ENCODE measurements at places on chromosomes 13 and 19.
A peak's percentile ranks its signal among the peaks of the same experiment; 100 is the strongest.

GRCh38 chr19:10998666-10999065, 37.8 kb downstream of the SMARCA4 start:
- no peak for DNase-seq

GRCh38 chr19:2040647-2041432, 10.2 kb downstream of the MKNK2 start:
- no peak for DNase-seq

DNA sequence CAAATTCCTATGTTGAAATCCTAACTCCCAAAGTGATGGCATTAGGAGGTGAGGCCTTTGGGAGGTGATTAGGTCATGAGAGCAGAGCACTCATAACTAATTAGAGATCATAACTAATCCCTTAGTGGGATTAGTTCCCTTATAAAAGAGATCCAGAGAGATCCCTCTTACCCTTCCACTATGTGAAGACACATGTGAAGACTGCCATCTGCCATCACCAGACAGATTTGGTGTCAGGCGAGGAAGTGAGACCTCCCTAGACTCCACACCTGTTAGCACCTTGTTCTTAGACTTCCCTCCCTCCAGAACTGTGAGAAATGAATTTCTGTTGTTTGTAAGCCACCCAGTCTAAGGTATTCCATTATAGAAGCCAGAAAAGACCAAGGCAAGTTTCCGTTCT, 112.2 kb downstream of the NDFIP2 start:
- no peak for DNase-seq

GRCh38 chr13:51995677-51996551, 15.3 kb downstream of the ATP7B start:
- DNase-seq: no peak

DNA sequence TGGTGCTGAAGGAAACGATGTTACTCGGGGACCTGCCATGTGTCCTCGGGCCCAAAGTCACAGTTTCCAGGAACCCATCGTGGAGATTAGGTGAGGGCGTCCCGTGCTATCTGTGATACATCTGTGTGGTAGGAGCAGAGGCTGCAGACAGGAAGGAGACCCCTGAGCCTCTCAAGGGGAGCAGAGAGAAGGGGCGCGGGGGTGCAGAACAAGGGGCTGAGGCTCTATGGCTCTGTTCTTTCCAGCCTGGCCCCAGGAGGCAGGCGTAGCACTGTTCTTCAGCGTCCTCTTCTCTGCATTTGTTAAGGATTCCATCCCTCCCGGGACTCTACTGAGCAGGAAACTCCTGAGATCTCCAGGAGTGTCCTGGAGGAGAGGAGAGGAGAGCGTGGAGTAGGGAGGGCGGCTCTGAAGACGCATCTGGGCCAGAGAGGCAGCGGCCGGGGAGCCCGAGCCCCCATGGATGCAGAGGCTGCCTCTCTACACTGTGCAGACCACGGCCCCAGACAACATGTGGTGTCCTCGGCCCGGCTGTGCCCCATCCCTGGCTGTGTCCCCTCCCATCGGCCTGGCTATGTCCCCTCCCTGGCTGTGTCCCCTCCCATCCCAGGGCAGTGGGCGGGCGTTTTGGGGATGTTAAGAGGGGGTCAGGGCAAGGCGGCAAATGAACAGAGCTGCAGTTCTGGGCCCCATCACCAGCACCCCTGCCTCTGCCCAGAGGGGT, 118.0 kb downstream of the ATP11A start:
- no peak for DNase-seq

DNA sequence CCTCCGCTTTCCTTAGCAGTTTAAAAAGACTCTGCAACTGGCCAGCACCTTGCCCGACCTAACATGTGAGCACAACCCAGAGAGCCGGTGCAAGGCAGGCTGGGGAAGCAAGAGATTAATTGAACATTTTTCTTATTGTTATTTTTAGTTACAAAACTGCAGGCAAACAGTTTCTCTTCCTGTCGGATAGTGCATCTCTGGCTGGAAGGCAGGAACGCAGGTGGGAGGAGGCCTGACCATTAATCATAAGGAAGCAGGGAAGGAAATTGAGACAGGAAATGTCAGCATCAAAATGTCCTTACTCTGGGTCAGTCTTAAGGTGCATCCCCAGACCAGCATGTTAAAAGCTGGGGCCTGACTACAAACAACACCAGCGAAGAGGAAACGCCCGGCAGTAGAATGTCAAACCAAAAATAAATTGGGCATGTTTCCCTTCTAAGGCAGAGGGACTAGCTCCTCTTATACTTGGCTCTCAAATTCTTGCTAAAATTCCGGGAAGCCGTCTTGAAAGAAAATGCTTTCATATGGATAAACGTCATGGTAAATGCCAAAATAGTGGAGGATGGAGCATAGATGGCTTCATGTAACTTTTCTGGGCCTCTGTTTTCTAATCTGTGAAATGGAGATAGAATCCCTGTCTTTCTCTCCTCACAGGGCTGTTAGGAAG, 226.8 kb downstream of the RAP2A start:
- DNase-seq: no peak

DNA sequence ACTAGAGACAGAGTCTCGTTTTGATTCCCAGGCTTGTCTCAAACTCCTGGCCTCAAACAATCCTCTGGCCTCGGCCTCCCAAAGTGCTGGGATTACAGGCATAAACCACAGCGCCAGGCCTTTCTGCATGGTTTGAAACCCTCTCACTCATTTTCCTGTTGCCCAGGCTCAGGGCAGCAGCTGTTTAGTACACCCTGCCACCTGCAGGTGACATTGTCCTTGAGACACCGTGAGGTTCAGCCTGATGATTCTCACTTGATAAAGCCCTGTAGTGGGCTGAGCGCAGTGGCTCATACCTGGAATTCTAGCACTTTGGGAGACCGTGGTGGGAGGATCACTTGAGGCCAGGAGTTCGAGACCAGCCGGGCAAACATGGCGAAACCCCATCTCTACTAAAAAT, 12.5 kb downstream of the IL12RB1 start:
- no peak for DNase-seq

- DNase-seq: no peak
Measured at GRCh38 chr19:8209462-8210378, 550 bp downstream of the CERS4 start.

DNA sequence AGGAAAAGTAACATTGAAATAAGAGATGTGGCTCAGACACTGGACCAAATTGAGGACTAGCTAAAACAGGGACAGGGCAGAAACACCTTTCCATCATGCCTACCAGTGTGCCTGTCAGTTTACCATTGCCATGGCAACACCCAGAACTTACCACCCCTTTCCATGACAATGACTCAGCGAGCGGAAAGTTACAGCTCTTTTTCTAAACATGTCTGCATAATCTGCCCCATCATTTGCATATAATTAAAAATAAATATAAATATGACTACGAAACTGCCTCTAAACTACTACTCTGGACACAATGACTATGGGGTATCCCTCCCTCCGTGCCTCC, 96.0 kb downstream of the UBL3 start:
- DNase-seq: peak; percentile 26

GRCh38 chr19:48836089-48837017, at the start of gene HSD17B14:
HSD17B14 (minus strand) TSS chr19:48836491; CDS start chr19:48836411, 80 bp downstream.
- DNase-seq: no peak

GRCh38 chr13:114143806-114144605, 11.6 kb upstream of the RASA3 start:
- DNase-seq: no peak

DNA sequence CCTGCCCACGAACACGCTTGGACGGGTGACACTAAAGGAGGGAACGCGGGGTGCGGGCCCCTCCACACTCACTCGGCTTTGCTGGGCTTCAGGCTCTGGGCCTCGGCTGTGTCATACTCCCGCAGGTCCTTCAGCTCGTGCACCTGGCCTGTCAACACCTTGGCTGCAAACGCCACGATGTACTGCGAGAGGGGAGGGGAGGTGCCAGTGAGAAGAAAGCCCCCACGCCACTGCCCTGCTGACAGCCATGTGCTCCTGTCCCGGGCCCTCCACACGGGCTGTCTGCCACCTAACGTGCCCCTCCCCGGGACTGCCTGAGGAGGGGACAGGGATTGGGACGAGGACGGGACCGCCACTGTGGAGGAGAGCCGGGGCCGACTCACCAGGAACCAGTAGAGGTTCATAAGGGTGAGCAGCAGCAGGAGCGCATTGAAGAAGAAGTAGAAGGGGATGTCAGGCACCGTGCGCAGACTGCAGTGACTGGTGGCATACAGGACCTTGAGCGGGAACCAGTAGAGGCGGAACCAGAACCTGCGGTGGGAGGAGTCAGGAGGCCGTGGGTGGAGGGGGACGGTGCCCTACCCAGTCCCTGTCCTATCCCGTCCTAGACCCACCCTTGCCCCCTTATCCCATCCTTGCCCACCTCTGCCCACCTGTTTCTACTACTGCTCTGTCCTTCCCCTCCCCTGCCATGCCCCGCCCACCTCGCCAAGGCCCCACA, 16.9 kb downstream of the CERS1 start:
- no peak for DNase-seq

DNA sequence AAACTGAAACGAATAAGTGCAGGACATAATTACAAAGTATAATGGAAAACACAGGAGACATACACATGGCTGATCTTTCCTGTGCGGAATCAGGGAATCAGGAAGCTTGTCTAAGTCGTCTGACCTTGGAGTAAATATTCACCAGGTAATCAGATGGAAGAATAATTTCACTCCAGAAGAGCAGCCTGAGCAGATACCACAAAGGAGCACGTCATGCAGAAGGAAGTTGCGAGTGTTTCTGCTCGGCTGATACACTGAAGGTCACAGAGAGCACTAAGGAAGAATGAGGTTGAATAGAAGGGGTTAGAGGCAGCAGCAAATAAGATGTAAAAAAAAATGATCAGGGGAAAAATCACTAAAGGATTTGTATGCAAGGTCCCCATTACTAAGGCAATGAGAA, 122.3 kb upstream of the GPC6 start:
- DNase-seq: no peak

DNA sequence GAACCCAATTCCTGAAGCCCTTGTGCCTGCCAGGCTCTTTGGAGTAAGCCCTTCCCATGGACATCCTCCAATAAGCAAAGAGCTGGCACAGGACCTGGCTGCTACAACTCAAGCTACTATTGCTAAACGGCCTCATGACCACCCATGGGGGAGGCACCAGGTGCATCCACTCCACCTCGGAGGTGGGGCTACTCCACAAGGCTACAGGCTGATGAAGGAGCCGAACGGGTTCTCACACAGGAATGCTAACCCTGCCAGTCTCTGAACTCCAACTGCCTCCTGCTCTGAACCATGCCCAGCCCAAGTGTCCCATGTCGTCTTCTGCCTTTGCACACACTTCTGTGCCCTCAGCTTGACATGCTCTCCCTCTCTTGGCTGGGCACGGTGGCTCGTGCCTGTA, 10.0 kb downstream of the SYMPK start:
- no peak for DNase-seq

- DNase-seq: no peak
Measured at GRCh38 chr13:32025730-32026129, 5.8 kb upstream of the FRY start.

GRCh38 chr13:103640606-103641005, 574.4 kb upstream of the SLC10A2 start:
- peak; percentile 12 for DNase-seq

DNA sequence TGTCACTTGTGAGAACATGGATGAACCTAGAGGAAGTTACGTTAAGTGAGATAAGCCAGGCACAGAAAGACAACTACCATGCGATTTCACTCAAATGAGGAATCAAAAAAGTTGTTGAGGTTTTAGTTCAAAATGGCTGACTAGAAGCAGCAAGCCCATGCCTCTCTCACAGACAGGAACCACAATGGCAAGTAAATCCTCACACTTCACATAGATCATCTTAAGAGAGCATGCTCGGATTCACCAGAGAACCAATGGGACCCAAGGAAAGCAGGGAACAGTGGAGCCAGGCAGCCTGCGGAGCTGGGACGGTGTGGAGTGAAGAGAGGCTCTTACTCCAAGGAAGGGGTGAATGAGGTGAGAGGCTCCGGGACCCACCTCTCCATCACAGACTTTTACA, 581.0 kb downstream of the UQCRFS1 start:
- DNase-seq: no peak

DNA sequence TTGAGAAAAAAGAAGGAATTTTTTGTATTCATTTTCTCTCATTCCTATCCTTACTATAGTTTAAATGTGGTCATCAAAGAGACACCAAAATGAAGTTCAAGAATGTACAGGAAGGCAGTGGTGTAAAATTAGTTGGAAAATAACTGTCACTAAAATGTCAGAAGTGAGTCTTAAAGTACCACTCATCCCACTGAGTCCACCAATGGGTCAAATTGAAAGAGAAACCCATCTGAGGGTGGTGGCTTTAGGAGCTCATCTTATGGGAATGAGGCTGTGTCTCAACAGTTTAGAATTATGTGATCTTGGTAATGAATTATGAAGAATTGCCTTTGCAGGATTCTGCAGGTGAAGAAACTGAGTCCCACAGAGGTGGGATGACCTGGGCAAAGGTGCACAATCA, 403.5 kb downstream of the FGF9 start:
- DNase-seq: peak; percentile 15

DNA sequence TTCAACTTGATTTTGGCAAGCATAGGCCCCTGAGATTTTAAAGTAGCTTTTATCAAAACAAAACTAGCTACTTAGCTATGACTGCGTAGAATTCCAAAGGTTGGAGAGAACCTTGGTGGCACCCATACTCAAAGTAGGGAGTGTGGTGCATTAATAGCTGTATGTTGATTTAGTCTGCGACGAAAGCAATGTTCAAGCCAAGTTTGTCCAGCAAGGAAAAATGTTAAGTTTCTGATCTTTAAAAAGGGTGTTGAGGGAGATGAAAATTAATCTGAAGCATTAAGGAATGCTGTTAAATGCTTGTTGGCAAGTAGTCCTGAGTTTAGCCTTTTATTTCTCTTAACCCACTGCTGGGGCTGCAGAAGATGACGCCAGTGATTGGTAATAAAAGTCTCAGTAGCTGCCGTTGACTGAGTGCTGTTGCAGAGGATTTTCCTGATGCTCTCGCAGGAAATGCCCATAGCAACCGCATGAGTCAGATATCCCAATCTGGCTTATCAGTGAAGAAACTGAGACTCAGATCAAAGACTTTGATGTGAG, 75.9 kb upstream of the RNF113B start:
- DNase-seq: peak; percentile 28

DNA sequence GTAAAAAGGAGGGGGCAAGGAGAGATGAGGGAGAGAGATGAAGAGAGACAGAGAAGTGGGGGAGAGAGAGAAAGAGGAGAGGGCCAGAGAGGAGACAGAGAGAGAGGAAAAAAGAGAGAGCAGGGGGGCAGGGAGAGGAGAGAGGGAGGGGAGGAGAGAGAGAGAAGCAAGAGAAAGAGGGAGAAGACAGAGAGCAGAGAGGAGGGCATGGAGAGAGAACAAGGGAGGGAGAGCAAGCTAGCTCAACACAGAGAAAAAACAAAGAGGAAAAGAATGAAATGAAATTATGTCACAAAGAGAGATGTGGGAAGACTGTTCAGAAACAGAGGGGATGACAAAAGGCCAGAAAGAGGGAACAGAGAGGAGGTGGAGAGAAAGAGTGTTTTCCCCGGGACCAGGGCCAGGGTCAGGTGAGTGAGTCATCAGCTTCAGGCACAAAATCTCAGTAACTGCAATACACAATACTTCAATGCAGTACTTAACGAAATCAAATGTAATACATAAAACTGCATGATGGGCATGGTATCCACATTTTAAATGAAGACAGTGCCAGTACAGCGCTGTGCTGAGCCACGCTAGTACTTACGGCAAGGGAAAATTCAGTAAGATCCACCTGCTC, 4.8 kb downstream of the KLK7 start:
- DNase-seq: no peak

- DNase-seq: peak; percentile 2
Measured at GRCh38 chr13:31747966-31748365, 8.6 kb downstream of the RXFP2 start.

GRCh38 chr19:19297759-19298158, 22.6 kb downstream of the SUGP1 start:
- no peak for DNase-seq
